ENCODE measurements at places on chromosomes 7 and 10. TPM values are rescaled to one million over a fixed set of nuclear protein-coding genes. Genes with fewer than 3 reads are reported as not detected.

DNA sequence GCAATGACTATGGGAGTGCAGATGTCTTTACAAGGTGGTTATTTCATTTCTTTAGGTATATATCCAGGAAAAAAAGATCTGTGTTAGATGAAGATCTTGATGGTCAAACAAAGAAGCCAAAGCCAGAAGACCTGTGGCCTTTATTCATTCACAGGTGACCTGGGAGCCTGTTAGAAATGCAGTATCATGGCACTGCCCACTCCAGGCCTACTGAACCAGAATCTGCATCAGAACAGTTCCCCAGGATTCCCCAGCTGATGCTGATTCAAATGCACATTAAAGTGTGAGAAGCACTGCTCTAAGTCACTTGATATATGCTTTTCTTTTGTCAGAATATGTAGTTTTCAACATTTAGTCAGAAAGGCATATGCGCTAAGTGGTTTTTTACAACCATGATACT, 251.1 kb downstream of the IPMK start:
- H3K27me3 ChIP-seq: no peaks in the 10 kb centered on the region
- H3K36me3 ChIP-seq: no peaks in the 10 kb centered on the region
- no peak overlapping the region for H3K4me3 ChIP-seq
- H3K4me1 ChIP-seq: no peaks in the 10 kb centered on the region

DNA sequence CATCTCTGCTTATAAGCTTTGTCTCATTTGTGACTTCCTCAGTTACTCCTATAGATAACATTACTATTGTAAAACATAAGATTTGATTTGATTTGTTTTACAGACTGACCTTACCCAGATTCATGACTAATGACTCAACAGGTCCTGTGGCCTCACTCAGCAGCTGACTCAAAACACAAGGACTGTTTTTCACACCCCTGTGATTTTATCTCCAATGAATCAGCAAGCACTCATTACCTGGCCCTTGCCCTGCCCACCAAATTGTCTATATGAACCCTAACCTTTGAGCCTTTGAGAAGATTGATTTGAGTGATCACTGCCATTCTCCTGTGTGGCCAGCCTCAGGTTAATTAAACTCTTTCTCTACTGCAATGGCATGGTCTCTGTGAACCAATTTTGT, 1064.6 kb upstream of the LRRTM3 start:
- no peak for DNase-seq
- H3K27me3 ChIP-seq: no peaks in the 10 kb centered on the region
- no peaks in the 10 kb centered on the region for H3K4me1 ChIP-seq
- no peak overlapping the region for H3K4me3 ChIP-seq

- no peaks in the 10 kb centered on the region for H3K27me3 ChIP-seq
- H3K4me3 ChIP-seq: no peak overlapping the region
- peak overlapping the region; percentile 18 for H3K27ac ChIP-seq
- peaks cover 47% of the 10 kb centered on the region for H3K4me1 ChIP-seq
Observed at GRCh38 chr7:134654104-134654775, 7.6 kb downstream of the BPGM start.

DNA sequence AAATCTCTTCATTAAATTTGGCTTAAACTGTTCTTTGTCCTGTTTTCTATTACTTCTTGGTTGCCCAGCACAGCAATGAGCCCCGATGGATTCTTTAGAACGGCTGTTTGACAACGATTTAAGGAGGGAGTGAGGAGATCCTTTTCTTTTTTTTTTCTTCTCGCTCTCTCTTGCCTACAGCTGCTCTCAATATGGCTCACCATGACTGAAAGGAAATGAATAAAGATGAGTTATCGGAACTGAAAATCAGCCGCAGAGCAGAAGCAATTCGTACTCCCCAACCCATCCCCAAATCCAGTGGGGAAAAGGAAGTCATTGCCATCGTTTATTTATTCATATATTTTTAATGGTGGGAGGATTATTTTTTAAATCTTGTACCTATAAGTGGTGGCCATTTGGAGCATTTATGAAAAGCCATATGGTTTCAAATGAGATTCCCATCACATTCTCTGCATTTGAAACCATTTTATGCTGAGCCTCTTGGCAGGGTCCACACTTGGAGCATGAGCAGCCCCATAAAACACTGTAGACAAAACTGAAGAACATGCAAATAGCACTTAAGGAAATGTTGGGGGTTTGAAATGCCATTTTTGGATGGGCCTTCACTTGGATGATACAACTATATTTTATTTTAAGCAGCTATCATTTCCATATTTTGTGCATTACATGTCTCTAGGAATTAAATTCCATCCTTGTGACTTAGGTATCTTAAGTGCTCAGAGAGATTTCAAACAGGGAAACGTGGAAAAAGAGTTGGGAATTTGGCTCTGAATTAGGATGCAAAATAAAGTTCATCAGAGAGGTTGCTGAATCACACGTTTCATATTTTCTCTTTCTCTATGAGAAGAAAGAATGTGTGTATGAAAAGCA, 107.7 kb upstream of the FZD1 start:
- no peak for DNase-seq
- H3K4me1 ChIP-seq: no peaks in the 10 kb centered on the region
- no peak overlapping the region for H3K27ac ChIP-seq
- no peak overlapping the region for H3K4me3 ChIP-seq

GRCh38 chr10:90602862-90603610, 254.8 kb downstream of the HTR7 start:
- no peaks in the 10 kb centered on the region for H3K36me3 ChIP-seq
- no peaks in the 10 kb centered on the region for H3K4me1 ChIP-seq
- no peaks in the 10 kb centered on the region for H3K27me3 ChIP-seq
- no peak overlapping the region for H3K27ac ChIP-seq

- H3K4me1 ChIP-seq: no peaks in the 10 kb centered on the region
- peaks cover 5% of the 10 kb centered on the region for H3K36me3 ChIP-seq
- H3K4me3 ChIP-seq: no peak overlapping the region
- no peaks in the 10 kb centered on the region for H3K27me3 ChIP-seq
- DNase-seq: no peak
Observed at GRCh38 chr7:7869651-7870050, 98.9 kb upstream of the GLCCI1 start.

GRCh38 chr10:104445359-104445758, 91.7 kb downstream of the CFAP58 start:
- H3K4me1 ChIP-seq: no peaks in the 10 kb centered on the region
- no peak for DNase-seq
- no peak overlapping the region for H3K4me3 ChIP-seq
- H3K36me3 ChIP-seq: no peaks in the 10 kb centered on the region
- H3K27me3 ChIP-seq: peaks cover 1% of the 10 kb centered on the region

GRCh38 chr7:133118261-133118660, 36.4 kb upstream of the CHCHD3 start:
- H3K36me3 ChIP-seq: no peaks in the 10 kb centered on the region
- H3K27me3 ChIP-seq: peaks cover 3% of the 10 kb centered on the region
- DNase-seq: no peak
- H3K27ac ChIP-seq: no peak overlapping the region
- H3K4me1 ChIP-seq: no peaks in the 10 kb centered on the region

- no peak overlapping the region for H3K27ac ChIP-seq
- no peak for DNase-seq
- H3K4me1 ChIP-seq: peaks cover 38% of the 10 kb centered on the region
- H3K4me3 ChIP-seq: no peak overlapping the region
- no peaks in the 10 kb centered on the region for H3K27me3 ChIP-seq
Observed at GRCh38 chr7:100879685-100880261, 4.9 kb downstream of the SRRT start.

DNA sequence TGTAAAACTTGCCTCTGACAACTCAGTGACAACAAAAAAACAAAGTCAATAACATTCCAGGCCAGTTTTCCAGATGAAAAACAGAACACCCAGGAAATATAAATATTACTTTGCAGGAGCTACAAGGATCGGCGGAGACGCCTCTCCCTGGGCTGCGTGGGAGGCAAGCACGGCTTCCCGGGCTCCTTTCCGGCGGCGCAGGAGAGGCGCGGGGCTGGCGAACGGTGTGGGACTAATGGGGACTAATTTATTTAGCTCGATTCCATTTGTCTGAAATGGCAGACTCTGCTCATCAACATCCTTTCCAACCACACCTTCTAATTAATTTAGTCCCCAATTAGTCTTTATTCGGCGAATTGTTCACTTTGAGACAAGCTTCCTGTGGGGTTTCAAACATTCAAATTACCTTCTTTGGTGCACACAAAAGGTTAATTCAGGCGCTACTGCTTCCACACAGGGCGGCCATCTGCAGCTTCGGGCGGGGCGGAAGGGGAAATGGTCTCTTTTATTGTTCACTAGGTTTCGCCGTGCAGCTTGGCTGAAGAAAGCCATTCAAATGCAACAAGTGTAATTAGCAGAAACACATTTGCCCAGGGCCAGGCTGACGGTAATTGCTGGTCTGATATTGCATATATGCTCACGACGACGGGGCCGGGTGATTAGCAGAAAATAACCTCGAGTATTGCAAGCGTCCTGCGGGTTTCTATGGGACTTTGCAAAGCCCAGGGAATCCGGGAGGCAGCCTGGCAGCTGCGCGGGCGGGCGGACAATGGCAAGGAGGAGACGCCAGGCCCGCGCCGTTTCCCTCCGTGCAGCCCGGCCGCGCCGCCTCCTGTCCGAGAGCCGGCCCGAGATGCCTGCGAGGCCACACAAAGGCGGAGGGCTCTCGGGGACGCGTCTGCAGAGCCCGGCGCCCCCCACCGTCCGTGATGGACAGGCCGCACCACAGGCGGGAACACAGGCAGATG, 270.1 kb downstream of the PTPRN2 start:
- peaks cover 2% of the 10 kb centered on the region for H3K27me3 ChIP-seq
- no peak overlapping the region for H3K27ac ChIP-seq
- no peak for DNase-seq
- no peaks in the 10 kb centered on the region for H3K4me1 ChIP-seq
- no peak overlapping the region for H3K4me3 ChIP-seq

DNA sequence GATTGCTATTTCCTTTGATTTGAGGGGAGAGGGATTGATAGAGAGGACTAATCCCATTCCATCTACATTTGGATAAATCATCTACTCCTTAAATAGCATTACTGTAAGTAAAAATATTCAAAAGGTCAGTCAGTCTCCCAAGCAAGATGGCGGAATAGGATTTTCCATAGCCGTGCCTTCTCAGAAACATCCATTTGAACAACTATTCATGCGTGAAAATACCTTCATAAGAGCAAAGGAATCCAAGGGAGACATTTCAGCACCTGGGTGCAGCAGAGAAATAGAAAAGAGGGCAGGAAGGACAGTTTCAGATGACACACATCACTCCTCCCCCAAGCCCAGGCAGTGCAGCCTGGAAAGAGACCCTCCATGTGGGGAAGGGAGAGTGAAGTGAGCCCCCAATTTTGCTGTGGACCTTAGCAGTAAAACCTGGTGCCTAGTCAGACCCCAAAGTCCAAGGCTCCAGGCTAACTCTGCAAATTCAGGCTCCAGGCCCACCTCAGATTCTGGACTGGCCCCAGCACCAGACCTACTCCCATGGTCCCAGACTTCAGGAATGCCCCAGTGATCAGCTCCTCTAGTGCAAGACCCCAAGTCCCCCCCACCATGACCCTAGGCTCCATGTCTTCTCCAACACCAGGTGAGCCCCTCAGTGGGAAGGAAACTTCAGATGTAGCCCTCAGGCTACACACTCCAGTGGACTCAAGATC, 104.3 kb upstream of the LANCL2 start:
- H3K4me1 ChIP-seq: peaks cover 5% of the 10 kb centered on the region
- H3K4me3 ChIP-seq: no peak overlapping the region
- peaks cover 41% of the 10 kb centered on the region for H3K27me3 ChIP-seq
- DNase-seq: no peak

Gene PPP1R17
- not detected for total RNA-seq

Gene MYH16
- total RNA-seq: not detected

Gene DPP6
- total RNA-seq: not detected

All from activated T-helper 1 cell treated with anti-CD3 and anti-CD28 coated beads, Interleukin-12 subunit alpha, Interleukin-12 subunit beta, Interleukin-2, Interleukin-4 antibody, amounts not matched to agents 30 ng/mL and 10 ng/mL and 1 ng/mL, durations not matched to agents 14 hours and 24 hours and 36 hours (primary cell).